ENCODE measurements at places on chromosomes 2 and 18.

DNA sequence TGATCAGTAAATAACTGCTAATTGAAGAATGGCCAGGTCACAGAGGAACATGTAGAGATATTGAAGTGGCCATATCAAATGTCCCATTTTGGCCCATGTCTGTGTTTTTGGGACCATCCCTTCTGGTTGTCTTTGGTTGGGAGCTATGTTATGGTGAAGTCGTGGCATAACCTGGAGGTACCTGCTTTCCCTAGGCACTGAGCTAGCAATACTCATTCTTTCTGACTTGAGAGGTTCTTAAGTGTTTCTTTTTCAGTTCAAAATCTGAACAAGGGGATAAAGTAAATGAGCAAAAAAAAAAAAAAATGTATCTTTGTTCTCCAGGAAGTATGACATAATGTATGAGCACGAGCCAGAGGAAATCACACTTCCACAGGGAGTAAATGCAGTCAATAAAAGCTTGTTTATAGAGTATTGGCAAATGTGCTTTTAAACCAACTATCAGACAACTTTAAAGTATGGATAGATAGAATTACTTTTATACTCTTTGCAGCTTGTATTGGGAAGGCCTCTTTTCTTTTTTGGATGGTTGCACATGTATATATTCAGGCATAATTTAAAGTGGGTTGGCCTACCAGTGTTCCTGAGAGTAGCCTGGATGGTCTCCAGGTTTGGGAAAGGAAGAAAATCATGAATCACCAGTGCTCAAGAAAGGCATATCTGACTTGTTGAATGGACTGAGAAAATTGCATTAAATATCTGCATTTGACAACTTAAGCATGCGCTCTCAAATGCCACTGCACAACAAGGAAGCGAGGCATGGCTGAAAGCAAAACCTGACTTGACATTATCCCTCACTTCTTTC lies 125.0 kb downstream of the SPHKAP start:
- no peak for DNase-seq

- no peak for DNase-seq
Measured at GRCh38 chr2:43174368-43174916, 52.0 kb downstream of the ZFP36L2 start.

DNA sequence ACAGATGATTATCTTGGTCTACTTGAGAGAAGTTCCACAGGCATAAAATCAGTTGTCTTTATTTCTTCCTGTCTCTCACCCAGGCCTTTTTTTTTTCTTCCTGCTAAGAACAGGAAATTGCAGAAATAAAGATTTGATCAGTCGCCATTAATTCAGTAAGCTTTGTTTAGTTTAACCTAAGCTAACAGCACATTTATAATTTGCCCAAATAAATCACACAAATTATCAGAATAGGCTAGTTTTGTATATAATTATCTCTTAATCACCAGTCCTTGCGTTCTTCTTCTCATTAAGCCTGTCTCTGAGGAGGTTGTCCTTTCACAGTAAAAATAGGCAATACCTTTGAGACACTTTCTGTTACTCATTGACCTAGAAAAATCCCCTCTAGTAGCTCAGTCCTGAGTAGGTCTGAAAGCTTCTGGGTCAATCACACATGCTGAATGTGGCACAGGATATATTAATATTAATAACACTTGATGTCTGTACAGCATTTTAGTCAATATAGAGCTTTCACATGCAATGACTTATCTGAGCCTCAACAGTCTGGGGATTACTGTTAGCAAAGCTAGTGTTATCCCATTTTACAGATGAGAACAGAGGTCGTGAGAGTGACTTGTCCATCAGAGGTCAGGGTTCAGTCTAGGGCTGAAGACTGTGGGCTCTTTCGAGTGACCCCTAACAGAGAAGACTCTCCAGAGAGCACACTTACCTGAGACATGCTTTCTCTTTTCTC lies 11.2 kb upstream of the STK17B start:
- peak; percentile 56 for DNase-seq

- no peak for DNase-seq
Measured at GRCh38 chr2:235567842-235568241, 74.0 kb downstream of the AGAP1 start.

DNA sequence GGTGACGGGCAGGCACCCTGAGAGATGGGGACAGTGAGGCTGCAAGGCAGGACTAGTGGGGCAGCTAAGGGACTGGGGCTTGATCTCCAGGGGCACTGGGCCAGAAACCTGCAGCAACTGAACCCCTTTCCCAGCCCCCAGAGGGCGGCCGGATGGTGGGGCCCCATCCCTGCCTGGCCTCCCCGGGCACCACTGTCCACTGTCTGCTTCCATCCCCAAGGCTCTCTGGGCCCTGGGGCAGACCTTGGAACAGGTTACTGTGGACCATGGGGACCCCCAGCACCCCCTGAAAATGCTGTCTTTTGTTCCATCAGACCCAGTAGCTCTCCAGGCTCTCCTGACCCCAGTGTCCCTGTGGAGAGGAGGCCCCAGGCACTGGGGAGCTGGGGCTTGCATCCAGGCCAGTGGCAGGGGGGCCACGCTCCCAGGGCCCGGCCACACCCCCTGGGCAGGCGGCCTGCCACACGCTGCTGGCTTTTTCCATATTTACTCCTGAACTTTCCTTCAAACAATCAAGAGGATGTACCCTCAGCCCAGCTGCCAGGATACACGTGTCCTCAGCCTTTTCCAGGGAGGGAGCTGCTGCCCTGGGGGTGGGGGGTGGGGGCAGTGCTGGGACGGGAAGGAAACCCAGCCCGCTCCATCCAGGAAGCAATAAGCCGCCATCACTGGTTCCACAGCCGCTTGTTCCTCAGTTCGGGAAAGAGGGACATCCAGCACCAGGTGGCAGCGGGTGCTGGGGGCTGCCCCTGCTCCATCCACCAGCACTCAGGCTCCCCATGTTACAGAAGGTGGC lies 102.3 kb upstream of the ODC1 start:
- no peak for DNase-seq

GRCh38 chr2:20662308-20662937 lies 4.5 kb upstream of the GDF7 start:
- no peak for DNase-seq

DNA sequence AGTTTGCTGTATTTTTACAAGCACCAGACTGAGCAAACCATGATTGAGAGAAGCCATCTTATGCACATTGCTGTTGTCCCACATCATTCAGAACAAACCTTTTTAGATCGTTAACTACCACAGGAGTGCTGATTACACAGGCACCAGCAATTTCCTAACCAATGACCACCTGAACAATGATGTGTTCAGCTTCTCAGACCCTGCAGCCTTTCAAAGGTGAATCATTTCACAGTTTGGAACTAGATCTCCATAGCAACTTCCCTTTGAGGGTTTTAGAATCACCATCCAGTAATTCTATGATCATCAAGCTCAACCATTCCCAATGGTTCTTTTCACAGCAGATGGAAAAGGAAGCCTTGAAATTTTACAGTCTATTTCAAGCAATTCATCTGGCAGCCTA lies 71.4 kb downstream of the OLA1 start:
- DNase-seq, result no peak

DNA sequence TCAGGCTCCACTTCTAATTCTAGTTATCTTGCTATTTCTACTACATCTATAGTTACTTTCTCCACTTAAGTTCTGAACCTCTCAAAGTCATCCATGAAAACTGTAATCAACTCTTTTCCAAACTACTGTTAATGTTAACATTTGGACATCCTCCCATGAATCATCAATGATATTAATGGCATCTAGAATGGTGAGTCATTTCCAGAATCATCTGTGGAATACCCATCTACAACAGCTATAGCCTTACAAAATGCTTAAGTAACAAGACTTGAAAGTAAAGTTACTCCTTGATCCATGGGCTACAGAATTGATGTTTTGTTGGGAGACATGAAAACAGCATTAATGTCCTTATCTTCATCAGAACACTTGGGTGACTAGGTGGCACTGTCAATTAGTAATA lies 35.4 kb downstream of the BARD1 start:
- DNase-seq, result no peak

DNA sequence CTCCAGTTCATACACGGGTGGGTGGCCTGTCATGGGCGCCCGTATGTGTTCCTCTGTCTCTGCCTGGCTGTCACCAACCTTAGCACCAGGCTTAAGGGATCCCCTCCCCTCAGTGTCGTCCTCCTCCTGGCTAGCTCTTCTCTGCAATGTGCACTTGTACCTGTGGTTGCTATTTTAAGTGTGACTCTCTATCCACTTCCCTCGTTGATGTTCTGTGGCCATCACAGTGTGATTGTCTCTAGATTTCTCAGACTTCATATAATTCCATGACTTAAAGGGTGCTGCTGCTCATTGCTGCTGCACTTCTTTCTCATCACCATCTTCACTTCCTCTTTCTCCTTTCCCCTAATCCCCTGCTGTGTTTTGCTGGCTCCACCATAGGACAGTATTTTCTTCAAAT lies 143.4 kb downstream of the EML6 start:
- DNase-seq, result peak; percentile 30

GRCh38 chr2:128538396-128538795 lies 219.7 kb upstream of the HS6ST1 start:
- DNase-seq, result peak; percentile 65

DNA sequence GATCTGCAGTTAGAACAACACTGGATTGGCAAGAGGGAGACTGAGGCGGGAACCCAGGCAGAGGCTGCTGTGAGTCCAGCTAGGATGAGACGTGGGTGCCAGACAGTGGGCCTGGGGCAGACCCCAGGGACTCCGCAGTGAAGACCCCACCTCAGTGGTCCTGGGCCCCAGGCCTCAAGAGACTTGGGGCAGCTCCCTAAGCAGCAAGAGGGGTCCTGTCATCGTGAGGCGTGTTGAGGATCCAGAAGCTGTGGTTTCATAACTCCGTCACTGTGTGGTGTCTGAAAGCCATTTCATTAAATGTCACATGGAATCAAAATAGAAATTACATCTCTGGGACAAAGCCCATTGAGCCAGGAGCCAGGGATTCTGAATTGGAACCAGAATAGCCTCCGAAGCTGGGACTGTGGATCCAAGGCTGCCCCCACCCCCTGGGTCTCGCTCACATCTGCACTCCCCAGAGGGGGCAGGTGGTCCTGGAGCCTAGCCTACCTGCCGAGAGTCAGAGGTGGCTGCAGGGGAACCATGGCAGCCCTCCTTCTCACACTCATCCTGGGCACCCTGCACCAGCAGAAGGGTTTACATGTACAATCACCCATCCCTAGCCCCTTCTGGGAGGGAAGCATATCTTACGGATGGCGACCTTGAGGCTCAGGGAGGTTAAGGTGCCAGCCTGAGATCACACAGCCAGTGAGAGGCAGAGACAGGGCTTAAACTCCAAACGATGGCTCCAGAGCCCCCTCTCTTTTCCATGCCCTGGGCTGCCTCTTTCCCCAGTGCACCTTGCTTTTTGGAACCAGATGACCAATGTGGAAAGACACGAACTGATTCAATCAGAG lies 23.2 kb downstream of the RRM2 start:
- no peak for DNase-seq

GRCh38 chr2:195360242-195360641 lies 296.8 kb upstream of the SLC39A10 start:
- DNase-seq, result no peak

DNA sequence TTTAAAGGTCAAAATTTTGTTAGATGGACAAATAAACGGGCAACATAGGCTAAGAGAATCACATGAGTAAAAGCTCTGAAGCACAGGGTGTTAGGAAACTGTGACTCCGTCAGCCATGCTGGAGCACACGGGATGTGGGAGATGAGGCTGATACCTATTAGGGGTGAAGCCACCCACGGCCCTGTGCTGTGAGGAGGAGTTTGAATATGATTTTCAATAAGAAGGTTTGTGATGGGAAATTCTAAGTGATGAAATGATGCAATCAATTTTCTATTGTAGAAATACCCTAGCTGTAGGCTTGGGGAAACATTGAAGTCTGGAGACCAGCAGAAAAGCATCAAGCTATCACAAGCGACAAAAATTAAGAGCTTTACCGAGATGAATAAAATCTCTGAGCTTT lies 431.3 kb downstream of the CMPK2 start:
- DNase-seq, result no peak

DNA sequence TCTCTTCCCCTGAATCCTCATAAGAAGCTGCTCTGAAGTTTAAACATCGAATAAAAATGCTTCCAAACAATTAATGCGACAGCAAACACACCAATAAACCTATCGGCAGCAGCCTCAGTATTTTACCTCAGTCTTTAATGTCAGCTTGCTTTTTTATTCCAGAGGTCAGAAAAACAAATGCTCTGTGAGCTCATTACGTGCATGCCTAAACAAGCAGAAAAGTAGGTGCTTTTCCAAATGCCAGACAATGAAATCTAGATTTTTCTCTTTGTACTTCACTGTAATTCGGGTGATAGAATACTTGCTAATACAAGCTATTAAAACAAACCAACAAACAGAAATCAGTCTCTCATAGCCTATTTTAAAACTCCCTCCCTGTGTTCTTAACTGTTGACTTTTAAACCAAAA lies 381.5 kb downstream of the NRXN1 start:
- DNase-seq, result no peak

DNA sequence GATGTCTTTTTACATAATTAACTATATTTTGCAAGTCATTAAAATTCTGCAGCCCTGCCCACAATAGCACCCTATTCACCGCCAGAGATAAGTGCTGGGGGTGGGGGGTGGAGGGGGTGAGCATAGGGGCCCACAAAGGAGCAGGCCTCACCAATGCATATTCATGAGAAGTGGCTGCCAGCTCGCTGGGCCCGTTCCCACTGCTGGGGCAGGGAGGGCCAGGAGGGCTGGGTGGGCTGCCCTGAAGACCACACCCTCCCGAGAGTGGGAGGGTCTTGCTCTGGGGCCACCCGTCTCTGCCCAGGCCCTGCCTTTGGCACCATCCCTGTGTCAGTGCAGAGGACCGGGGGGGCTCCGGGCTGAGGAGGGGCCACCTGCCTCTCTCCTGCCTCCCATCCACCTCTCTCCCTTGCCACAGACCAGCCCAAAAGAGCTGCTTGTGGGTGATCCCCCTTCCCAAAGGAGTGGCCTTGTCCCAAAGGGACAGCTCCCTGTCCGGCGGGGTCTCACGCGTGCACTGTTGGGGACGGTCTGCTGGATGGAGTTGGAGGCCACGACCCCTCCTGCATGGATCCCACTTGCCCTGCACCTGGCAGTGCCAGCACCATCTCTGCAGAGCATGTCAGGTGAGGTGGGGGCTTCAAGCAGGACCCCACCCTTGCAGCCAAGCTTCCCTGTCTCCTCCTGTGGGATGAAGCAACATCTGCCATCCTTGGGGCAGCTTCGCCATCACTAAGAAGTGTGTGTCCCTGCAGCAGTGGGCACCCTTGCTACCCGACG lies 138.8 kb upstream of the GPC1 start:
- DNase-seq, result no peak

DNA sequence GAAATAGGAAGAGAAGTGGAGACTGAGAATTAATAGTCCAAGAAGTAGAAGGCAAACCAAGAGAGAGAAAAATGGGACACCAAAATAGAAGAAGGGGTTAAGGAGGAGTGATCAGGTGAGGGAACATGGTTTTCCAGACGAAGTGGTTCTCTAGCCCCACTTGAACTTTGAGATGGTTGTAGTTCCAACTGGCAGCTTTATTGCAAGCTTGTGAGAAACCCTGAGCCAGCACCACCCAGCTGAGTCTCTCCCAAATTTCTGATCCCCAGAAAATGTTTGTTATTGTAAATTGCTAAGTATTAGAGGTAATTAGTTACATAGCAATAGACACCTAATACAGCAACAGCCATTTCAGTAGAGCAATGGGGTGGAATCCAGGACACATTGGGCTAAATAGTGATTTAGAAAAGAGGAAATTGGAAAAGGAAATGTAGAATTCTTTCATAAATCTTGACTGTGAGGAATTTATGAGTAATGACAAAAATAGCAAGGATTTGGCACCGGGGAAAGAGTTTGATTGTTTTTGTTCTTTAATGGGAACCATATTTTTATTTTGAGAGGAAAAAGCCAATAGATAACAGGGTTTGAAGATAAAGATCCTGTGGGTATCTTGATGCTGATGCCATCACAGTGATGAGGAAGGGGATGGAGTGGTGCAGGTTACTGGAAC lies 62.1 kb upstream of the XDH start:
- no peak for DNase-seq

Data from hematopoietic multipotent progenitor cell treated with erythropoietin and hydrocortisone succinate and interleukin-3 and kit ligand, for 4 days (in vitro differentiated cells).